Psoas muscle (tissue), 8 donors: ENCODE measurements at places on chromosomes 4 and X.
A peak's percentile ranks its signal among the peaks of the same experiment; 100 is the strongest.

- no peak for DNase-seq
These were observed 34.9 kb downstream of the NOCT start for GRCh38 chr4:139050446-139050845.

GRCh38 chr4:151012820-151013219 is 2.3 kb downstream of the LRBA start:
- no peak for DNase-seq

GRCh38 chr4:90445380-90445779 is 318.2 kb downstream of the CCSER1 start:
- DNase-seq: no peak

GRCh38 chr4:138946306-138946705 is 69.3 kb upstream of the NOCT start:
- DNase-seq: no peak

GRCh38 chr4:180436361-180436760 is 1806.8 kb upstream of the TENM3 start:
- no peak for DNase-seq

GRCh38 chrX:143781103-143781502 is 60.6 kb upstream of the SPANXN2 start:
- no peak for DNase-seq

- DNase-seq: peak; percentile 28
These were observed 53.8 kb downstream of the SYNPO2 start for GRCh38 chr4:118942465-118942864.

- no peak for DNase-seq
These were observed 56.1 kb downstream of the LANCL3 start for GRCh38 chrX:37627602-37628001.

DNA sequence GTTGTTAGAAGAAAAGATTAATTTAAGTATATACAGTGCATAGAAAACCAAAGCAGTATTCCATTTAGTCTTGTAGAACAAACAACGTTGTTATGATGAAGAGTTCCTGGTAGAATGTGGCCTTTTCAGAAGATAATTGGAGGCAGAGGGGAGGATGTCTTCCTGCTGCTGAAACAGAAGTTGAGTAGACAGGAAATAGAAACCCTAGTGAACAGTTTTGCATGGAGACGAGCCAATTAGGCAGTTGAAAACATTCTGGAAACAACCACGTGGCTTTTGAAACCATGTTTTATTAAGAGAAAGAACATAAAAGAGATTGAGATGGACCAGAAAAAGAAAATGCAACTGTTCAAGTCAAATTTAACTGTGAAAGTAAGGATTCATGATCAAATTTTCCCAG is 325.2 kb downstream of the CAMK2D start:
- DNase-seq: no peak

DNA sequence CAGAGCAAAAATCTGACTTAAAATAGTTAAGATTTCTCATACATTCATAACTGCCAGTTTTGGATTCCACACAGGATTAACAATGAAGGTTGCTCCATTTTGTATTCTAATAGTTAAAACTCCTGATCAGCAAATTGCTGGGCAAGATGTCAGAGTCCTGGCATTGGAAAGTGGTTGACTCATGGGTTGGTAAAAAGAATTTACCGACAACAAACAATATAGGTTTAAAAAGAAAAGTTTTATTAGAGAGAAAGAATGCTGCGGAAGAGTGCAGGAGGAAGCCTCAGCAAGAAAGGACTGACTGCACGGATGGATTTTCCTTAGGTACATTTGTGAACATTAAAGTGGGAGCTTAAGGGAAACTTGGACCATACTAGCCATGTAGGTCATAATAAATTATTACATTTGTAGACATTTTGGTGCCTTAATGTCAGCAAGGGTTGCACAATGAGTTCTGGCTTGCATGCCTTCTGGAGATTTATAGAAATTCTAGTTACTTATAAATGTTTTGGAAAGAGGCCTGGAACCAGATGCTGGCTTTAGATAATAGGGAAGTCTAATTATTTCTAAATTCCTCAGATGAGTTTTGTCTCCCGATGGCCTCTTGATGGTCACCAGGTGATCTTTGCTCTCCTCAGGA is 25.4 kb upstream of the IL2 start:
- DNase-seq: no peak

GRCh38 chrX:78886550-78886949 is 58.6 kb upstream of the P2RY10 start:
- DNase-seq: no peak

- DNase-seq: no peak
These were observed 140.5 kb upstream of the RAPGEF2 start for GRCh38 chr4:158962393-158962792.

GRCh38 chr4:173934933-173935620 is 348.4 kb downstream of the FBXO8 start:
- DNase-seq: no peak

GRCh38 chrX:134753718-134754008 is 95.4 kb upstream of the PLAC1 start:
- no peak for DNase-seq

DNA sequence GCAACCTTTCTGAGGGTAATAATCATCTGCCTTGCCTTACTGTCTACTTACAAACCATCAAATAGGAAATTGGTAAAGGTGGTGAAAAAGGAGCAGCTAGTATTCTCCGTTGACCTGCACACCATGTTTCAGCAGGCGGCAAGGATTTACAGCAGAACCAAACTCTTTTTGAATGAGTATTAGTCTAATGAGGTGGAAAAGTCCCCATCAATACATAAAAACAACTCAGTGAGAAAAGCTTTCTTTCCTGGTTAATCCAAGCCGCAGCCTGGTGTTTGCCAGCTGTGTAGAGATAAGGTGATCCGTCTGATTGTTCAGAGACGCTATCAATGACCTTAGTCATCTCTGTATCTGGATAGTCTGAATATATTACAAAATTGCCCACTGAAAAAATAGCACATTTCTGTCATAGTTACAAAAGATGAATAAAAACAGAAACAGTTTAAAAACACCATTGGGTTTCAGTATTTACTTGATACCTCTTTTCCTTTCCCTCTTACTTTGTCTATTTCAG is 110.4 kb upstream of the TBC1D9 start:
- no peak for DNase-seq

DNA sequence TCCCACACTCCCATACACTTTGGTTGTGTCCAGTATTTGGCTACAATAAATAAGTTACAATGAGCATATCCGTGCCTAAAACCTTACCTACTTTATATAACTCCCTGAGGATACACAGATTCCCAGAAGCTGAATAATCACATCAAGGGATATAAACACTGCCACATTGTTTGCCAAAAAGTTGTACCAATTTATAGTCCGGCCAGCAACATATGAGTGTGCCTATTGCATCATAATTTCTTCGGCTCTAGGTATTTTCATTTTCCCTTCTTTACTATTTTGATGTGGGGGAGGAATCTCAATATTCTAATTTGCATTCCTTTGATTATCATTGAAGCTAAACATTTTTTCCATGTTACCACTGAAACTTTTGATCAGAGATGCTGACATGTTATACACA is 146.4 kb downstream of the PCDH19 start:
- DNase-seq: no peak

DNA sequence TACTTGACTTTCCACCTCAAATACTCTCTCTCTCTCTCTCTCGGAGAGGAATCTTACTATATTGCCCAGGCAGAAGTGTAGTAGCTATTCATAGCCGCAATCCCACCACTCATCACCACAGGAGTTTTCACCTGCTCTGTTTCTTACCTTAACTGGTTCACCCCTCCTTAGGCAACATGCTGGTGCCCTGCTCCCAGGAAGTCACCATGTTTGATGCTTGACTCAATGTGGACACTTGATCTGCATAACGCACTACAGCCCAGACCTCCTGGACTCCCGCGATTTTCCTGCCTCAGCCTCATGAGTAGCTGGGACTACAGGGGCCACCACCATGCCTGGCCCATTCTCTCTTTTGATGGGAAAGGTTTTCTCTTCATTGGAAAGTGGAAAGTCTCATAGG is 271.8 kb downstream of the FBXW7 start:
- DNase-seq: no peak

GRCh38 chr4:96952610-96953009 is 1112.7 kb downstream of the PDHA2 start:
- DNase-seq: no peak

DNA sequence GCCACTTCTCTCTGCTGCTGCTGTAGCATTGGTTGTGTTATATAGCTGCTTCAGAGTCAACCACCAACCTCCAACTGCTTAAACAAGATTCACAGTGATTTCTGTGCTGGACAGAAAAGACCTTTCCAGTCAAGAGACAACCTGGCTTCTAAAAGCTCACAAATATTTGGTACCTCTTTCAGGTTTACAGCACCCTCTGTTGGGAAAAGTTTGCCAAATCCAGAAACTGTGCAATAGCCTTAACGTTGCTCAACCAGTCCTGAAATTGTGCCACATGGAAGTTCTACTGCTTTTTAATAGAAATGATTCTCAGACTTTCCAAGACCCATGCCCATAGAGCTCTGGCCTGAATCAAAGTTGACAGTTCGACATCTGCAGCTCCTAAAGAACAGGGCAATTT is 842.1 kb upstream of the HTR2C start:
- DNase-seq: no peak

DNA sequence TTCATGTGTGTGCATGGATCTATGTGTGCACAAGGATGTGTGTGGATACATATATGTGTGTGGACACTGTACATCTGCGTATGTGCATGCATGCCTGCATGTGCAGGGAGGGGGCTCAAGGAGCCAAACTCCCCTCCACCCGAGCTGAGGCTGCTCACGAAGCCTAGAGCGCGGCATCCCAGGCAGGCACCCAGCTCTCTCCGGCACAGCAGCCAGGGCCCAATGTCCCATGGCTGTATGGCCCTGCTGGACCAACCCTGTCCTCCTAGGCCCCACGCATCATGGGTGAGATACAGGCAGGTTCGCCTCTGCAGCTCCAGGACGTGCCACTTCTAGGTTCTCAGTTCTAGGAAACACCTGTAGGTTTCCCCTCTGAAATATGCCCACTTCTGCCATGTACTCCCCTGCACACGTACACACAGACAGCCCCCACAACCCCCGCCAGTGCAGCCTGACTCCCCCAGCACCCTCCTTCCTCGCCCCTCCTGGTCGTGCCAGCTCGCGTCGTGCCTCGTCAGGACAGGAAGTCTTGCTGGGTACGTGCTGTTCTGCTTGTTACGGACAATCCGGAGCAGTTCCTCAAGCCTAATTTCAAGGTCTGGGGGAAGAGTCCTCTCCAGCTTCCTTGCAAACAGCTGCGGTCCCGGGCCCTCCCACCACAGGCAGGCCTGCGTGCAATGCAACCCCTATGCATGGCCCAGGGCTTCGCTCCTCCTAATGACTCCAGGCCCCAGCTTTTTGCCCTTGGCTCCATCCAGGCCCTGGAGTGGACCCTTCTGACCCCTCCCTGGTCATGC is 3.2 kb upstream of the ADRA2C start:
- no peak for DNase-seq

DNA sequence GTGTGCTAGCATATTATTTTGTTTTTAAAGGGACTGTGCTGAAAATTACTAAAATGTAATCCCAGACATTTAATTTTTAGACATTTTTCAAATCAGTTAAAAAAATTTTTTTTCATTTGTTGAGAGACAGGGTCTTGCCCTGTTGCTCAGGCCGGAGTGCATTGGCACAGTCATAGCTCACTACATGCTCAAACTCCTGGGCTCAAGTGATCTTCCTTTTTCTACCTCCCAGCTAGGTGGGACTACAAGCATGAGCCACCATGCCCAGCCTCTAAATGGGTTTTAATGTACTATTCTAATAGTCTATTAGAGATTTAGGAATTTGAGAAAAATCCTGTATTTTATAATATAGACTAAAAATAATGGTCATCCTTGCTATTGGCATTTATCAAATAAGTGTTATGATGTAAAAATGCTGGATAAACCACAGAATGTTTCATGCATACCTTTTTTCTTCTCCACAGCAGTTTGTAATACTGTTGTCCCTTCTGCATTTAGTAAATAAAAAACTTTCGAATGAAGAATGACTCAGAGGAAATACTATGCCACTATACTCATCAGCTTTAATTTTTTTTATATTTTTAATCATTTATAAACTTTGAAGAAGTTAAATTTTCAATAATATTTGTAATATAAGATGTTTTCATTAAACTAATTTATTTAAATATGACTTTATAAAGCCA is 29.9 kb downstream of the CPEB2 start:
- DNase-seq: no peak

DNA sequence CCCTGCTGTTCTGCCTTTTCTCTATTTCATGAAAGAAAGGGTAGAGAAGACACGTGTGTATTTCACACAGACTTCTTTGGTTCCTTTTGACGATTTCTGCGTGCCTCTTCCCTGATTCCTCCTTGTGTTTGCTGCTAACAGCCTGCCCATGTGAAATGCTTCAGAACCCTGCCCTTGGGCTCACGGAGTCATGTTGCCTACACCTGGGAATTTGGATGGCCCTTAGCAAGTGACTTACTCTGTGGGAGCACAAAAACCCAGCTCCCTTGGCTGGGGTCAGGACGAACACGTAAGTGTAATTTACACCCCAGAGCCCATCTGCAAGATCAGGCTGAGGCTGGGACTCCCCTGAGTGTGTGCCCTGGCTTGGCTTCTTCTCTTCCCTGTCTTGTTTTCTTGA is 220.3 kb upstream of the BCOR start:
- no peak for DNase-seq

DNA sequence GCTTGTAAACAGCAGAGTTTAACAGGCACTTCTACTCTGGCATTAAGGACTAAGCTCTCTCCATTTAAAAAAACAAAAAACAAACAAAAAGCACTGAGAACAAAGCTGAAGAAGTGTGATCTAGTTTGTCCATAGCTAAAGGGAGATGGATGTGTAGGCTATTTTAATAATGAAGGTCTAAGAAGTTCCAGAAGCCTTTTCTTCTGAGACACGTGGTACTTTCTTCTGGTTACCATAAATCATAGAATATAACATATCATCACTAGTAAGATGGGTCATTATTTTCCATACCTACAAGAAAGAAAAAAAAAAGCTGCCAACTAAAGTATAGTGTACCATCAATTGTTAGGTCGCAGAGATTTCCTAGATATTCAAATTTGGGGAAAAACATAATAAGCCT is 722 bp upstream of the NBDY start:
- no peak for DNase-seq

DNA sequence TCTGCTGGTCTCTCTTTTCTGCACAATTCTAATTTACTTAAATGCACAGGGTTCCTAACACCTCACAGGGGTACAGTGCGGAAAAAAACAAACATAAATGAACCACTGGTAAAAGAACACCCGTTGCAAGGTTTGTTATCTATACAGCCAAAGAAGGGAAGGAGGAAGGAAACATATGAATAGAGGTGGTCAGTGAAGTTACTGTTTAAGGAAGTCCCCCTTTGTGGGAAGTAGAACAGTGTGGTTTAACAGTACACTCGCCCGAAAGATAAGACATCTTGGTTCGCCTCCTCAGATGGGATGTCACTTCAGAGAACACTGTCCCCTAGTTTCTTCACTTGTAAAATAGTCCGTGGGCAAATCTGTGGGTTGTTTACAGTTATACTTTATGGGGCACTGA is 57.5 kb downstream of the TEC start:
- DNase-seq: no peak

GRCh38 chr4:90237751-90238530 is 110.7 kb downstream of the CCSER1 start:
- DNase-seq: no peak

GRCh38 chrX:17595456-17596035 is 141.7 kb upstream of the SCML1 start:
- no peak for DNase-seq
